ENCODE measurements at places on chromosomes 4 and X. TPM values are rescaled to one million over a fixed set of nuclear protein-coding genes. Genes with fewer than 3 reads are reported as not detected.

Gene RAB40AL
- 0.24 TPM for total RNA-seq

Gene TCEAL1
- total RNA-seq: 38.9 TPM

Gene RBMXL3
- not detected for total RNA-seq

Gene GLUD2
- 3.1 TPM for total RNA-seq

Gene OTC
- total RNA-seq: not detected

Measured in A549 treated with CORT108297 at 1 μM for 4 hours (cell line).